ENCODE measurements at places on chromosomes 4 and X.

GRCh38 chr4:166014411-166014810 is 141.4 kb downstream of the TLL1 start:
- DNase-seq: no peak

GRCh38 chr4:26372076-26372475 is 51.3 kb downstream of the RBPJ start:
- no peak for DNase-seq

- no peak for DNase-seq
These were observed 53.1 kb downstream of the ELF2 start for GRCh38 chr4:139123910-139124309.

GRCh38 chr4:107712236-107712635 is 7.8 kb downstream of the PAPSS1 start:
- no peak for DNase-seq

GRCh38 chrX:66863721-66864120 is 224.8 kb upstream of the EDA2R start:
- no peak for DNase-seq

DNA sequence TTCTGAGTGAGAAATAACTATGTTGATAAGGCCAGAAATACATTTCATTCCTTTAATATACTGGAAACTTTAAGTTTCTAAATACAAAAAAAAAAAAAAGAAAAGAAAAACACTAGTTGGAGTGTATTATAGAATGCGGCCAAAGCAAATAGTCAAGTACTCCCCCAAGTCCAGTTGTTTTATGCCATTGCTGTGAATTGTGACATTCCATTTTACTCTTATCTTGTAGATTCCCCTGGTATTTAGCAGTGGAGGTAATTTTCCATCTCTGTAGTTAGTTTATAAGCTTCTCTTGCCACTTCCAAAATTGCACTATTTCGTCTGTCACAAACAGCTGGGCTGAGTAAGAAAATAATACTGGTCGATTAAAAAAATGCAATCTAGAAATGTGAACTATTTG is 426.0 kb downstream of the PCDH18 start:
- no peak for DNase-seq

- no peak for DNase-seq
These were observed 22.3 kb upstream of the EMCN start for GRCh38 chr4:100540131-100540530.

- DNase-seq: no peak
These were observed 959.0 kb downstream of the FAT4 start for GRCh38 chr4:126273746-126274145.

DNA sequence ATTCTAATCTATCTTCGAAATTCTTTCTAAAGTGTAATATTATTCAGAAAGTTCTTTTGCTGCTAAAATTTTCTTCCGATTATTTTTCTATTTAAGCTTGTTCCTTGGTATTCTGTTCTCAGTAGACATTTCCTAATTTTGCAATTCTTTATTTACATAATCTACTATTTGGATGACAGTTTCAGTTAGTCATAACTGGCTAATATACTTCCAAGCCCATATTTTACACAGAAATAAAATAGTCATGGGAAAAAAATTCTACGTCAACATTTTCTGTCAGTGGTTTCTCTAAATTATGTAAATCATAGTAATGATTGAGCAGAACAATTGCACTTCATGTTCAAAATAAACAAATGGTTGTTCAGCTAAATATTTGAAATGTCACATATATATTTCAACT is 178.0 kb upstream of the ANKRD50 start:
- DNase-seq: no peak

GRCh38 chrX:11670316-11670715 is 4.6 kb upstream of the ARHGAP6 start:
- DNase-seq: no peak

- no peak for DNase-seq
These were observed 435.2 kb upstream of the CTSO start for GRCh38 chr4:156388826-156389225.

DNA sequence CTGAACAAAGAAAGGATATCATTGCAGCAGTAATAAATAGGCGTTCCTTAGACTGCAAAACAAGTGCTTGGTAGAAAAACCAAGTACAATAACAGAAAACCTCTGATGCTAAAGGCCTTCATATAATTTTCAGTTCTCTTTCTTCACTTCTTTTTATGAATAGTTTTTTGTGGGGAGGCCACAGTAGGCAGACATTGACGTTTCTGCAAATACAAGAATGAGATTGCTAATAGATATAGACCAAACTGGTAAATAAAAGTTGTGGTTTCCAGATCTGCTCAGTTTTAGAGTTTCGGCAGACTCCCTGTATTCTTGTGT is 57.0 kb upstream of the RAP1GDS1 start:
- DNase-seq: no peak

DNA sequence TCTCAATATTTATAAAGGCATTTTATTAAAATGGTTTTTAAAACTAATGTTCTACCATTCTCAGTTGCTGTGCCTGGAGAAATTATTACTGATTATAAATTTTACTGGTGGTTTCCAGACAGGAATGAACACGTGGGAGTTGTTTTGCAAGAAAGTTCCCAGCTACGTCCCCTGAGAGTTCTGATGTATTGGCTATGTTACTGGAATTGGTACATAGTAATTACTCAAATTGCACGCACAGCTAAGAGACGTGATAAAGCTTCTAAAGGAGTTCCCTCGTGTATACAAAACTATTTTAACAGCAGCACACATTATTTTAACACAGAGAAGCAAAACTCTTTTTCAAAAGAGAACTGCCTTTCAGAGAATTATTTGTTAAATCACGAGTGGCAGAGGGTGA is 292.2 kb downstream of the NLGN4X start:
- DNase-seq: no peak

DNA sequence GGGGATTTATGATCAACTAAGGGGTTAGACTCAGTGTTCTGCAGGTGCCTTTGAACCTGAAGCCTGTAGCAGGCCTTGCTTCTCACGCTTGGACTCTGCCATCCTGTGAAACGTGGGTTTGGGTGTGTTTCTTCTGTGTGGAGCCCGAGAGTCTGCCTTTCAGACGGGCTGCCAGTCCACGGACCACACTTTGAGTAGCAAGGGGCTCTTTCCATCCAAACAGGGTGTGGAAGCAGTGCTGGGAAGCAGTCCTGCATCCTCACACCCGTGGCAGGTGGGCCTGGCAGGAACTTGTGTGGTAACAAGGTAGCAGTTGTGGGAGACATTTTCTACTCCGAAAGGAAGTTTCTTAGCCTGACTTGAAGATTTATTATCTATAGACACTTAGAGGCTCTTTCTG is 22.7 kb downstream of the RGS12 start:
- no peak for DNase-seq

GRCh38 chr4:112523764-112524505 is 8.0 kb upstream of the NEUROG2 start:
- peak; percentile 74 for DNase-seq

- peak; percentile 44 for DNase-seq
These were observed 704 bp downstream of the FAM3A start for GRCh38 chrX:154515090-154515965.

- DNase-seq: no peak
These were observed 53.9 kb upstream of the PPP2R3B start for GRCh38 chrX:440636-441035.

- DNase-seq: peak; percentile 68
These were observed 1.2 kb downstream of the MSN start for GRCh38 chrX:65668377-65669310.

- DNase-seq: no peak
These were observed 164.4 kb upstream of the CPEB2 start for GRCh38 chr4:14837860-14838259.

DNA sequence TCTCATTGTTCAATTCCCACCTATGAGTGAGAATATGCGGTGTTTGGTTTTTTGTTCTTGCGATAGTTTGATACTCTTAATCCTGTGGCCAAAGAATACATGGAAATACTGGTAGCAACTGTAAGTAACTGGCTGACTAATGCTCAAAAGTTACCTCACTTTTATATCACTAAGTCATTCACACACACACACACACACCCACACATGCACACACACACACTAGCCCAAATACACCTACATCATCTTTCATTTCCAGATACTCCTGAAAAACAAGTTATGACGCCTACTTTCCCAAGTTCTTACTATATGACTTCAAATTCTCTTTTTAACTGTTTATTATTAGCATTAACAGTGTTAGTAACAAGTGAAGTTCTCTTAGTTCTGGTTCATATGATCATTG is 101.3 kb downstream of the DCHS2 start:
- no peak for DNase-seq

- no peak for DNase-seq
These were observed 36.4 kb downstream of the QDPR start for GRCh38 chr4:17475481-17475880.

- no peak for DNase-seq
These were observed 39.6 kb downstream of the BEND4 start for GRCh38 chr4:42112846-42113245.

DNA sequence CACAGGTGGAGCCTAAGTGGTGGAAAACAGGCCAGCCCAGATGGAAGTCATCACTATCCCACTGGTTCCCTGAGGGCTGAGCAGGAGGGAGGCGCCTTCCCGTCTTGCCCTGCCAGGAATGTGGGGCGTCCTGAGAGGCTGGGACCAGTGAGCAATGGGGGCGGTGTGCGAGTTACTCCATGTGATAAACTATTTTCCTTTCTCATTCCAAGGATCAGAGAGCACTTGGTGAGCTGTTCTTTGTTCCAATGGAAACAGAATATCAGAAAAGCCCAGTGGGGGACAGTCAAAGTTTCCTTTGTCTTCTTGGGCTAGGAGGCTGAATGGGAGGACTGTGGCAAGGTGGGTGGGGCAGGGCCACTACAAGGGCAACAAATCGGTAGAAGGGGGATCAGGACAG is 86.2 kb downstream of the NHSL2 start:
- no peak for DNase-seq

- no peak for DNase-seq
These were observed 1290.8 kb upstream of the PABPC4L start for GRCh38 chr4:135492439-135492838.

- no peak for DNase-seq
These were observed 27.6 kb downstream of the OPRPN start for GRCh38 chr4:70425306-70425705.

DNA sequence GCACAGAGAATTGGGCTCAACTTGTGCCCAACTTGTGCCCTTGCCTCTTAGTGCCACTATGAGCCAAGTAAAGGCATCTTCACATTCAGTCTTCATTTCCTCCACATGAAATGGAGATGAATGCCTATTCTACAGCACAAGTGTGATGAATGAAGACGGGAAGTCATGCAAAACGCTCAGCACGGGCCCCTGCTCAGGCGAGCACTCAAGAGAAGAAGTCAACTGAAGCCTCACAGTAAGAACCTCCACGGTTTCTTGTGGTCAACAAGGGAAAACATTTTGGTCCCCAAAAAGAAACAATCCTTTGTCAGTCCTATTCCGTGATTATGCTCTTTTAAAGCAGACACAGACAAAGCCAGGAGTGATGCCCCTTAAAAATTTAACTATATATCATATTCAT is 87.0 kb downstream of the IRF2 start:
- DNase-seq: no peak

- DNase-seq: peak; percentile 45
These were observed 6.2 kb downstream of the CSF2RA start for GRCh38 chrX:1274786-1275185.

DNA sequence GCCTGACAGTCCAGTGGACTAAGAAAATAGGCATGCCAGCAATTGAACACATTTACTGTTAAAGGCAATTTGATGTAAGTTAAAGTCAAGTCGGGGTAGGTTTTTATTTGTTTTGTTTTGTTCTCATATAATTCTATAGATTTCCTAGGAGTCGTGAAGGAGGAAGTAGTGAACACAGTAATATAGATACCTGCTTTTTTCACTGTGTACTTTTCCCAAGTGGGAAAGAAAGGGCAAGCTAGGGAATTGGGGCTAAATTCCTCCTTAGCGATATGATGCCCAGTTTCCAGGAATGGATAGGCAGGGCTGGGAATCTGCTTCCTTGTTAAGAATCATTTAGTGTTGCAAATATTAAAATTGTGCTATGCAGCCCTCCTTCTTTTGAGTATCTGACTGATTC is 271.0 kb downstream of the ARHGAP24 start:
- DNase-seq: no peak

DNA sequence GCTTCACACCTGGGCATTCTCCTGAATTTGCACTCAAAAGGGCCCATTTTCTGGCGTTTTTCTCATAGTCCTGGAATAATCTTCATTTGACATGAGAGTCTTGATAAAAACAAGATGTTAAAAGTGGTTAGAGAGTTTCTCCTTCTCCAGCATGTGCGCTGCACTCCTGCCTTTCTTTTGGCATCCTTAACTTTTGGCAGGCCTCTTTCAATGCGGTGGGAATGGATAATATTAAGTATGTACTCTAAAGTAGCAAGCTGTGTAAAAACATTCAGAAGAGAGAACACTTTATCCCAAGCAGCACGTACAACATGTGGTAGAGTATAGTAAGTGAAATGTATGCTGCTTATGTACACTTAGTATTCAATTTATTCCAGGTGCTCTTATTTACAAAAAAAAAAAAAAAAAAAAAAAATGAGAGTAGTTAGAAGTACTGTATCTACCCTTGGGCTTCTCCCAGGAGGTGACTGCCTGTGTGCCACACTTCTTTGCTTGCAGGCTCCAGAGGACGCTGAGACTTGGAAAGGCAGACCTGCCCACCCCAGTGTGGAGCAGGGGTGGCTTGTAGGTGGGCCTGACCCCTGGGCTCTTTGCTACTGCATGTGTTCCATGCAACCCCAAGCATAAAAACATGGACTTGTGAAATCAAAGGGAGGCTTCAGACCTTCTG is 3.9 kb downstream of the FGF2 start:
- DNase-seq: no peak

GRCh38 chrX:45860450-45860849 is 659.8 kb upstream of the DIPK2B start:
- no peak for DNase-seq

DNA sequence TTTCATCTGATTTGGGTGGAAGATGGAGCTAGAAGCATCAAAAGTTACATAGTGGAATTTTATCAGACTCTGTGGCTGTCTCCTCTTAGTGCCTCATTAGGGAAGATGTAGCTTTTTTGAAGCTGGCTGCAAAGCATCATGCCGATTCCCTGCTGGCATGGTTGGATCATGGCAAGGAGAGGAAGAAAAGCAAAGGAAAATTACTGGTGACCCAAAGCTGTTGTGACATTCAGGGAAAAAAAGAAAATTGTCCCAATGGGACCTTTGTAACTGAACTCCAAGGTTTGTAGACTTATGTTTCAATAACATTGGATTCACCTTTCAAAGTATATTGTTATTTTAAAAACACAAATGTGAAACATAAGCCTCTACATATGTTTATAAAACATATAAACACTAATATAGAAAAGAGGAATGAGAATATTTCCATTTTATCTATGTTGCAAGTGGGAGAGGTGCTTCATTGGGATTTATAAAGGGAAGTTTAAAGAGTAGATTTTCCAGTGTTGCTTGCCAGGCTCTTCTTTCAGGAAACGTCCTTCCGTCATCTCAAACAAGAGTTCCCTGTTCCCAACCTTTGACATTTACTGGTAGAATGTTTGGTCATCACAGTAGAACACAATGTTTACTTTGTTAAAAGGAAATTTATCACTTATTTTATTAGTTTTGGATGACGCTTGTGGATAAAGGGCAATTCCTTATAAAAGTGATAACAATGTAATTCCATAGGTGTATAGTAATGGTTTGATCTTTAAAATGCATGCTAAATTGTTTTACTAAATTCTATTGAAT is 190.1 kb upstream of the GPRIN3 start:
- no peak for DNase-seq

- no peak for DNase-seq
These were observed 24.9 kb upstream of the MTM1 start for GRCh38 chrX:150543230-150544155.

Data from CD4-positive, alpha-beta T cell treated with Interleukin-4 for 1 hour (primary cell).